ENCODE measurements at places on chromosomes 5 and 9.

GRCh38 chr9:13596383-13596970 lies 317.0 kb upstream of the MPDZ start:
- no peak for DNase-seq

GRCh38 chr9:121825031-121825691 lies 173.7 kb downstream of the DAB2IP start:
- DNase-seq: no peak

DNA sequence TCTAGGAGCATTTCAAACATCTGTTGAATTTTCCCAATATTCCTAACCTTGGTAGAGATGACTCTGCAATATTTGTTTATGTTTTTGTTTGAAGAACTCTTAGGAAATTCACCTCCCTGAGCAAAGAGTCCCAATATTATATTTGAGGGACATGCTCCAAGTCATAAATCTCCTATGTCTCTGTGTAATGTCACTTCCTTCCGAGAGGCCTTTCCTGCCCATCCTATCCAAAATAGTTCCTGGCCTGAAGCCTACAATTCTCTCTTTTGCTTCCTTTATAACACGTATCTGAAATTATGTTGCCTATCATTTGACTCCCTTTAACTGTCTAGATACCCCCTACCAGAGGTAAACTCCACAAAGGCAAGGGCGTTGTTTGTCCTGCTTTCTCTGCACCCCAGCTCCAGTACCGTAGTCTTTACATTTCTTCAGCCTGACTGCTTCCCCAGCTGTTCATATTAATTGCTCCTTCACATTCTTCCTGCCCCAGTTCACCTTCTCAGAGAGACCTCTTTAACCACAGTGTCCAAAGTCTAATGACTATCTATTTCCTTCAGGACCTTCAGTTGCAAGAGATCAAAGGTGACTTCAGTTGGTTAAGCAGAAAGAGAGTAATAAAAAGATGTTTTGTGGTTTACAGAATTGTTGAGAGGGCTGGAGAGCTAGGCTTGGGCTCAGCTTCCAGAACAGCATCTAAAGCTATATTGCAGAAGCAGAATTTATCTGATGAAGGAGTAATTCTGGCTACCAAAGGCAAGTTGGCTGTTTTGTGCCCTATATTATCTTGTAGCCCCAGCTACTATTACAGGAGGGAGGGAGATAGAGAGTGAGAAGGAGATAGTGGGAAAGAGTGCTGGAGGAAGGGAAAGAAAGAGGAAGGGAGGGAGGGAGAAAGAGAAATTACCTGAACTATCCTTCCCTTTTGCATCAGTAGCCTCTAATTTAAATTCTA lies 109.3 kb upstream of the TMEM161B start:
- DNase-seq: no peak

GRCh38 chr5:141669520-141669919 lies 12.5 kb downstream of the ARAP3 start:
- no peak for DNase-seq

- DNase-seq: no peak
Measured at GRCh38 chr5:170542691-170543293, 39.0 kb downstream of the KCNIP1 start.

DNA sequence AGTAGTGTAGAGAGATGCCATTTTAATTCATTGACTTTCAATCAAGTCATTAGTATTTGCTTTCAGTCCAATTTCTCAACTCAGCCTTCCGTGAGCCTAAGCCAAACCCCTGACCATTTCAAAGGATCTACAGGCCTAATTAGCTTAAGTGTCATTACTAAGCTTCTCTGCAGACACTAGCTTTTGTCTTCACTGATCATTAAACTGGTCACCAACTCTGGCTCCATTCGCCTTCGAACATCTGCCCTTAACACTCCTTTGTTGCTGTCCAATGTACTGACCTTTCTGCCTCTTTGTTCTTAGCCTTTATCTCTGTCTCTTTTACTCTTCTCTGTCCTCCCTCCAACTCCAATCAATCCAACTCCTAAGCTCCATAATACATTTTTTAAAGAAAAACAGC lies 299.3 kb downstream of the DIRAS2 start:
- DNase-seq: no peak

GRCh38 chr9:115106642-115107041 lies 11.3 kb downstream of the TNC start:
- no peak for DNase-seq

GRCh38 chr5:37116359-37116758 lies 132.8 kb downstream of the CPLANE1 start:
- DNase-seq: no peak

- no peak for DNase-seq
Measured at GRCh38 chr5:95600557-95600956, 19.3 kb upstream of the GPR150 start.

DNA sequence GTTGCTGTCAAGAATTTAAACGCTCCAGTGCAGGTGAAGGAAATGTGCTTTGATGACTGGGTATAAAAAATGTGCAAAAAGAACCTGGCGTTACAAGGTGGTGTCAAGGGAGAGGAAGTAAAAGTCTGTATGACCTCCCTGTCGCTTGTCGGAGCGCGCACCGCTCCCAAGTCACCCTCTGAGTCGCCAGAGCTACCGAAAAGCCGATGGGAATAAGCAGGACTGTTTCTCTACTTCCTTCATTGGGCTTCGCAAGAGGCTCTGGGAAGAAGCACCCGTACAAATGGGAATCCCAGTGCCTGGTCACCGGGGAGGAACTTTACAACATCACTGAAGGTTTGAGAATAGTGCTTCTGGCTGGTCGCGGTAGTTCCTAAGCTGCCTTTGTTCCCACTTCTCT lies 1.3 kb upstream of the DMRT2 start:
- no peak for DNase-seq

GRCh38 chr5:157175071-157175612 lies 5.5 kb upstream of the ITK start:
- no peak for DNase-seq

- DNase-seq: no peak
Measured at GRCh38 chr9:136837146-136837855, 5.0 kb upstream of the AJM1 start.

DNA sequence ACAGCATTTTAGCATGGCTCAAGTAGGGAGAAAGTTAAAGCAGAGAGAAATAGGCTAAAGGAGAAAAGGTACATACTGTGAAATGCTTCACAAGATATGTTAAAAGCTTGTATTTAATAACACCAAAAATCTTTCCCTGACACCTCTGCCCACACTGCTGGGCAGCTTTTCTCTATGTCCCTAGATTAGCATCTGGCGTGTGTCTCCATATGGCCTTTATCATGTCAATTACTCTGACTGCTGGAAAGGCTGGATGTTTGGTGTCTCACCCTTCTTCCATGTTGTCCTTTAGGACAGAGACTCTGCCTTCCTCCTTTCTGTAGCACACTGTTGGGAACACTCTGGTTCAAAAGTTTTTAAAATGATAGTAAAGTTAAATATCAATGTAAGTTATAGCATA lies 122.5 kb downstream of the OXCT1 start:
- DNase-seq: no peak

- DNase-seq: no peak
Measured at GRCh38 chr5:177376107-177376506, 8.1 kb upstream of the SLC34A1 start.

DNA sequence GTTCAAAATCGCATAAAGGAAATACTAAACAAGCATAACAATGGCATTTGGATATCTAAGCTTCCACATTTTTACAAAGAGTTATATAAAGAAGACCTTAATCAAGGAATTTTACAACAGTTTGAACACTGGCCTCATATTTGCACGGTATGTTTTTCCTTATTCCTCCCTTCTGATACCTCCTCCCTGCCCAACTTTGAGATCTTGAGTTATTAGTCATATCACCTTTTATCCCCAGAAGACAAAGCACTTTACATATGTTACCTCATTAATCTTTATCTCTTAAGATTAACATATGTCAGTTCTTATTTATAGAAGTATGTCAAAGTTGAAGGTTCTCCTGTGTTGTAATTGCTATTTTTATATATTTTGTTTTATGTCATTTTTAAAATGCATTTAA lies 29.8 kb downstream of the TDRD7 start:
- no peak for DNase-seq

DNA sequence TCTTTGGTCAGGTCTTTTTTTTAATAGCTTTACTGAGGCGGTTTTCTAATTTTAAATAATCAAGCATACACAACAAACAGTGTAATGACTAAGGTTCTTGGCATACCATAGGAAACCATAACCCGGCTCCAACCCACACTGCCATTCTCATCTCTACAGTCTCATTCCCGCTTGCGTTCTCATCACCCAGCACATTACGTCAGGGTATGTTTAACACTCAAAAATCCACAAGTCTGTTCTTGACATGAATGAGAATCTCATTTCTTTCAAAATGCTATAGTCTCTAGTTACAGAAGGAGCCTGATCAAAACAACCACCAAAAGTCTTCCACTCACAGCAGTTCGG lies 505 bp downstream of the C5orf34 start:
- no peak for DNase-seq

DNA sequence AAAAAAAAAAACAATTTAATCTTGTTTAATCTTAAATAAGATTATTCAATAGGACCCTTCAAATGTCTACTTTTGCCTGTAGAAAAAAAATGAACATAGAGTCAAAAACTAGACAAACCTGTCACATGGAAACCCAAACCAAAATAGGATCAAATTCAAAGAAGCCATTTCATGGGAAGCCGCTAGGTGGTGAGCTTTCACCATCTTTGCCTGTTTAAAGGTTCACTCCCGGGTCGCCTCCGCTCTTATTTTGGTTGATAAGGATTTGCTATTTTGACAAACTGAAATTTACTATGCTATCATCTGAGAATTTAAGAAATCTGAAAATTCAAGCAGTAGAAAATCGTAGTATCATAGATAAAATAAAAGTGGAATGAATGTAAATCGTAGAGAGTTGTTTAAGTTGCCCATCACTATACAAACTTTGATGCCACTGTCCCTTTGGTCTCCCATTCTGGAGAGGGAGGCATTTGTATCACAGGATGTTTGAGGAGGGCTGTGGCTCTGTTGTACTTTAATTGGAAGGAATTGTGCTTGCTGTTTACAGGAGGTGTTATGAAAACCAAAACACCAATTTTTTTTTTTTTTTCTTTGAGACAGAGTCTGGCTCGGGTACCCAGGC lies 43.5 kb upstream of the DNAH5 start:
- DNase-seq: peak; percentile 11

- DNase-seq: no peak
Measured at GRCh38 chr5:2913281-2913680, 161.8 kb upstream of the IRX2 start.

DNA sequence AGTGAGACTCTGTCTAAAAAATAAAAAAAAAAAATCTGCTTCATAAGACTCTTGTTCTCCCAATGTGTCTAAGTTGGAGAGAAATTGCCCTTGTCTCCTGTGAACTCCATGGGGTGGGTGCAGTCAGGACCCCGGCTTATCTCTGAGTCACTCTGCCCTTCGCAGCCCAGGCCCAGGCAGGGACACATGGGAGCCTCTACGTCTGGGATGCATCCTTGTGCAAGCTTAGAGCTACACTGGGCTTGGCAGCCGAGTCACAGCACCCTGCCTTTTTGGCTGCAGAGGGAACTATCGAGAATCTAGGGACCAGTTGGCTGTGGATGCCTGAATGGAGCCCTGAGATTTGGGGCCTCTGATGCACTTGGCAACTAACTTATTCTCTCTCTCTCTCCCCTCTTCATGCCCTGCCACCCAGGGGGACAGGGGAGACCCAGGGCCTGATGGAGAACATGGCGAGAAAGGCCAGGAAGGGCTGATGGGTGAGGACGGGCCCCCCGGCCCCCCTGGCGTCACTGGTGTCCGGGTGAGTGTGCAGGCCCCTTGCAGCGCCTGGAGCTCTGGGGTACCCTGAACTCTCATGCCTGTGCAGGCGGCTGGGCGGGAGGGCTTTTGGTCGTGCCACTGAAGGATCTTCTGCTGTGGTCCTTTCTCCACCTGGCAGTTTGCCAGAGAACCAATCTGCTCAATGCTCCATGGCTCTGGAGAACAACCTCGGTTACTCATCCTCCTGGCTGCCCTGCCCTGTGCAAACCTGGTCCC lies 47.5 kb upstream of the ORM1 start:
- DNase-seq: no peak

DNA sequence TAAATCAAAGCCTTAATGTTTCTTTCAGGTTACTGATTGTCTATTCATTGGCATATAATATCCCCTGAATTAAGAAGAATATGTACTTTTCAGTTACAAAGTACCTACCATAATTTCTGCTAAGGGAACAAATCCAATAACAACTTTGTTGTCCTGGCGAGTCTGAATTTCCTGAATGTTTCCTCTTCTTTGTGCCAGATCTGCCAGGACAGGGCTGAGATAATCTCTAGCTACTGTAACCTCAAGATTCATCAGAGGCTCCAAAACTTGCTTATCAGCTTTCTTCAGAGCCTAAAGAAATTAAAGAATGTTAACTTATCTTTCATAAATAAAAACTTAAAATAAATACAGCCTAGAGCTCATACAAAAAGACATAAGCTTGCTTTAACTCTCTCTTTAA lies 37.2 kb downstream of the HEXB start:
- no peak for DNase-seq

All from stimulated activated CD4-positive, alpha-beta T cell treated with anti-CD3 and anti-CD28 coated beads, TNF-alpha, amount 100 ng/mL, for 24 hours (primary cell).